ENCODE measurements at places on chromosomes 3 and 15.
A peak's percentile ranks its signal among the peaks of the same experiment; 100 is the strongest.

DNA sequence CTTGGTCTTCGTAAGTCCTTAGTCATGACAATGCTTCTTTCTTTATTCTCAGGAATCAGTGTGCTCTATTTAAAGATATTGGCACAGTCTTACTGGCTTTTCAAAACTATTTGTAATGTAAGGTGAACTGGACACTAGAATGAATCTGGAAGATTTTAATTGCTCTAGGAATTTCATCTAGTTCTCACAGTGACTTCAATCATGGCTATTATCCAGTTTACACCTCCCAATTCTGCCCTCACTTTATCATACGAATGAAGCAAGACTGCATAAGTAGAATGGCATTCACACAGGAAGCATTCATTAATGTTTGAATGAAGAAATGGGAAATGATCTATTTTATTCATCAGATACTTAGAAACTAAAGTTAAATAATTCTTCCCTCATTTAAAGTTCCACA lies 26.7 kb upstream of the DRD3 start:
- DNase-seq, result no peak

- DNase-seq, result no peak
These were observed 2.6 kb upstream of the MDFIC2 start for GRCh38 chr3:70315021-70315420.

- DNase-seq, result peak; percentile 93
These were observed at the start of gene TBL1XR1 for GRCh38 chr3:177197041-177197726. TSS of gene TBL1XR1 (minus strand) at chr3:177197482. CDS start at chr3:177064977, 132,505 bp downstream.

DNA sequence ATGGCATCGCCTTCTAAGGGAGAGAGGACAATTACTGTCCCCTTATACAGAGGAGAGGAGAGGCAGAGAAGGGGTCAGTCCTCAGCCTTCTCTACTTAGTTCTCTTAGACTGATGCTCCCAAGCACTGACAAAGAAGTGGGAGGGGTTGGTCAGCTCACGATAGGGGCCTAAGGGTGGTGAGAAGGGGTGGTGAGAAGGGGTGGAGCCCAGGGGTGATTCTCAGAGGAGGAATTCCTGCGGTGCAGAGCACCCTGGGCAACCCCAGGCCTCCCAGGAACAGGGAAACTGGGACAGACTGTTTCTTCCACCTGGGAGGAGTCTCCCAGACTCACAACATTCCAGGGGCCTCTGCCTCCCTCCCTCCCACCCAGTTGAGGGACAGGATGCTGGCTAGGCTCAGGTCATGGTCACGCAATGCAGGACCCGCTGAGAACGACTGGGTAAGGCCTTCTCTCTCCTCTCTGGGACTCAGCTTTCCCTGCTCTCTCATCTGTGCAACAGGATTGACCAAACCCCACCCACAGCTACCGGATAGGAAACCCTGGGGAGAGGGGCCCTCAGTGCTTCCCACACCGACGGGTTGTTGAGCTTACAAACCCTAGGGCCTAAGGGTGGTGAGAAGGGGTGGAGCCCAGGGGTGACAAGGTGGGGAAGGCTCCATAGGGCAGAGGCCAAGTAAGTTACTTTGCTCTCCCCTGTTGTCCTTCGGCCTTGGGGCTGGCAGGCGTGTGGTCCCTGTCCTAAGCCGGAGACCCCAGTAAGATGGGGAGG lies 1.5 kb downstream of the TPRA1 start:
- DNase-seq, result peak; percentile 91

- DNase-seq, result peak; percentile 21
These were observed 36.0 kb downstream of the SLC25A26 start for GRCh38 chr3:66256806-66257205.

DNA sequence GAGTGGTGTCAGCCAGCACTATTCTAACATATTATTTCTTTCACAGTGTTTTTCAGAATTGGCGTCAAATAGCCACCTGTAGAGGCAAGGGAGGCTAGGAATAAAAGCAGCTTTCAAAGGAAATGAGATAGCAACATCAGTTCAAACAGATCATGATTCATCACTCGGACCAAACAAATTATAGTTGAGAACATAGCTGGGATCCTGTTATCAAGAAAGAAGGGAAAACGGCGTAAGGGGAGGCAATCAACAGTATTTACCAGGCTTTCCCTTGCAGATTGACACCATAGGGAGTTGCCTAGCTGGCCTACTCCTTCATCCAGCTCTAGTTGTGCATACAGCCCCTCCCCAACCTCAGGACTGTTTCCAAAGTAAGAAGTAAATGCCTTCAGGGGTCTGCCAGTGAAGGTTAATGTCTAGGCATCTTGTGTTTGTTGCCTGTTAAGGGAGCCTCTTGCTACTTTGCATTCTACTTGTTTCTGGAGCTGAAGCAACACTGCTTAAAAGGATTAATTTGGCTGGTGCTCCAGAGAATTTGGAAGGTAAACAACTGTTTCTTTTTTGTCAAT lies 286.5 kb downstream of the NSUN3 start:
- peak; percentile 3 for DNase-seq

DNA sequence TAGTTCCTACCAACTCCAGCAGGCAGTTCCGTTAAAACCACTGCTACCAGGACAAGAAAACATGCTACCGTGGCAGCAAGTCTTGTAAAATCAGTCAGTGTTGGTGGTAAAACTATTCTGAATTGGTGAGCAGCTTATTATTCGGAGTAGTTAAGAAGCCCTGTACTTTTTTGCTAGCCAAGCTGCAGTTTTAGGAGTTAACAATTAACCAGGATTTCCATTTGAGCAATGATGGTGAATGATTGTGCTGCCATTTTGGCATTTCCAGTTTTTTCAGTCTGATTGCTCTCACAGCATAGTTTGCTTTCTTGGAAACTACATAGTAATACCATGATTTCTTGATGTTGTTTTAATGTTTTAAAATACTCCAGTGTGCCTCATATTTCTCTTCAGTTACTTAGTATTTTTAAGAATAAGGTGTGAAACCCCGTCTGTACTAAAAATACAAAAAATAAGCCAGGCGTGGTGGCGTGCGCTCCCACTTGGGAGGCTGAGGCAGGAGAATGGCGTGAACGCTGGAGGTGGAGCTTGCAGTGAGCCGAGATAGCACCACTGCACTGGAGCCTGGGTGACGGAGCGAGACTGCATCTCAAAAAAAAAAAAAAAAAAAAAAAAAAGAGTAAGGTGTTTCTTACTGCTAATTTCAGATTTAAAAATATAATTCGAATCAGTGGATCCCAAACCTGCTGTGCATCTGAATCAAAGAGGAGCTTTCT lies 43.8 kb upstream of the SCAANT1 start:
- no peak for DNase-seq

GRCh38 chr3:48716508-48716981 lies 476 bp downstream of the IP6K2 start:
- no peak for DNase-seq

DNA sequence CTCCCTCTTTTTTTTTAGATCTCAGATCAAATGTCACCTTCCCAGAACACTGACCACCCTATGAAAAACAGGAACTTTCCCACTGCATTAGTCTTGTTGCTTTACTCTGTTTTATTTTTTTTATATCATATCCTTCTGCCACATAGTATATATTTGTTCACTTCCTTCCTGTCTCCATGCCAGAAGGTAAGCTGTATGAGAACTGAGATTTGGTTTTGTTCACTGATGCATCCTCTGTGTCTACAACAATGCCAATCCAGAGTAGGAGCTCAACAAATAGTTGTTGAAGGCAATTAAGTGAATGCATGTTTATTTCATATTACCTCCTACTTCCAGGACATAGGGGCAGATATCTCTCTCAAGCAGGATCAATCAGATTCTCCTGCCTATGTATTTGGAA lies 114.4 kb downstream of the TPRG1 start:
- DNase-seq, result no peak

- no peak for DNase-seq
These were observed 230.0 kb upstream of the CNTN3 start for GRCh38 chr3:74844428-74844827.

- peak; percentile 0 for DNase-seq
These were observed 276.2 kb upstream of the SGO1 start for GRCh38 chr3:20462226-20462625.

DNA sequence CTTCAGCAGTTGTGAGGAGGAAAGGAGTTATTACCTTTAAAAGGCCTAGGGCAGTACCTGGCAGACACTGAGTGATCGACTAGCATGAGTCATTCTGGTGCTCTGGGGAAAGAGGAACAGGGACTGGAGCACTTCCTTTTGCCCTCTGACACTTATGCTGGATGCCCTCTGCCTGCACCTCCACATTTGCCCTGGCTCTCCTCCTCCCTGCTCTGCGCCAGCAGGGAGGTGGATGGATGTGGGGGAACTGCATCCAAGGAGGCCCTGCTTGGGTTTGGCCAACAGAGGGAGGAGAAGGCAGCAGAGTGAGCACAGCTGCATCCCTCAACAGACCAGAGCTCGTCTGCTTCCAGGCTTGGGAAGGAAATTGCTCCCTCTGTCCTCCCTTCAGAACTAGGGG lies 75.0 kb downstream of the SEMA5B start:
- DNase-seq, result peak; percentile 29

GRCh38 chr3:97187771-97188170 lies 373.4 kb downstream of the EPHA6 start:
- DNase-seq, result no peak

DNA sequence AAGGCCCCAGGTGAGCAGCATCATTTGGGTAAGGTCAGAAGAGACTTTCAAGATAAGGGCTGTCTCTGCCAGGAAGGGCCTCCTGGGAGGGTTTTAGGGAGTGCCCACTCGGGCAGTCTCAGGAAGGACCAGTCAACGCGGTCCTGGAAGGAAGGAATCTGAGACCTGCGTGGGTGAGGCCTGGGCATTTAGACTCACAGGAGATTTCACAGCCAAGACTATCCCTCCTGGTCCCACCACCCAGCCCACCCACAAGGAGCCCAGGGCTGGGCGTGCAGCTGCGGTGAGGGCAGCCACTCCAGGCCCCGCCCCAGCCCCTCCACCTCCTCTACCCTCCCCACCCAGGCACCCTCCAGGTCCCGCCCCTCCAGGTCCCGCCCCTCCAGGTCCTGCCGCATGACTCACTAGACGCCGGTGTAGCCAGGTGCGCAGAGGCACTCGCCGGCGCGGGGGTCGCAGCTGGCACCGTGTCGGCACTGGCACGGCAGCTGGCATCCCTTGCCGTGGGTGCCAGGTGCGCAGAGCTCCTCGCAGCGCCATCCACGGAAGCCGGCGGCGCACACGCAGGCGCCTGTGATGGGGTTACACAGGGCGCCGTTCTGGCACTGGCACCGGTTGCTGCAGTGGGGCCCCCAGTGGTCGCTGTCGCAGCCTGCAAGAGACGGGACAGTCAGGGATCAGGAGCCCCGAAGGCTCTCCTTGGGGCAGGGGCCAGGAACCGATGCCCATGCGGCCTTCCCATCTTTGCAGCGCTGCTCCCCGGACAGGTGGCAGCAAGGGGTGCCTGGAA lies 112.7 kb downstream of the RAB11A start:
- no peak for DNase-seq

DNA sequence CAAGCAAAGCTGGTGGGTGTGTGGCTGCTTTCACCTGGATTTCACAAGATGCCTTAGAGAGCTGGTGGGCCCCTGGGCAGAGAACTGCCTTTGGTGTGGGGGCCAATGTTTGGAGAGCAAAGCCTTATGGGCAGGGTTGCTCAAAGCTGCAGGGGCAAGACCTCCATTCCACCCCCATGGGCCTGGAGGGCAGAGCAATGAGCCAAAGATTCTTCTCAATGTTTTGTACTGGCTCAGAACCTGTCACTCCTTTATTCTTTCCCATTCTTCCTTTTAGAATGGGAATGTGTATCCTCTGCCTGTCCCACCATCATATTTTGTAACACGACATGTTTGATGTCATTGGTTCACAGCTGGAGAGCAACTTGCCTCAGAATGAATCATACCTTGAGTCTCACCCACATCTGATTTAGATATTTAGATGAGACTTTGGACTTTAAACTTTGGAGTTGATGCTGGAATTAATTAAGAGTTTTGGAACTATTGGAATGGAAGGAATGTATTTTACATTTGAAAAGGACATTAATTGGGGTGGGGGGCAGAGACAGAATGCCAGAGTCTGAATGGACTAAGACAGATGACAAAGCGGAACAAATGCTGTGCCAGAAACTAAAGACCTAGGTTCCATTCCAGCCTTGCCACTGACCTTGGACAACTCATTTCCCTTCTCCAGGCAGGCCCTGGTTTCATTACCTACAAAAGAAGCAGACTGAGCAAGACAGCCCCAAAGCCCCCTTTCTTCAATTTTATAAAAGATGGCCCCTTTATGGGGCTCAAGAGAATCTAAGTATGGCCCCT lies 72.9 kb downstream of the DAPK2 start:
- DNase-seq, result no peak

DNA sequence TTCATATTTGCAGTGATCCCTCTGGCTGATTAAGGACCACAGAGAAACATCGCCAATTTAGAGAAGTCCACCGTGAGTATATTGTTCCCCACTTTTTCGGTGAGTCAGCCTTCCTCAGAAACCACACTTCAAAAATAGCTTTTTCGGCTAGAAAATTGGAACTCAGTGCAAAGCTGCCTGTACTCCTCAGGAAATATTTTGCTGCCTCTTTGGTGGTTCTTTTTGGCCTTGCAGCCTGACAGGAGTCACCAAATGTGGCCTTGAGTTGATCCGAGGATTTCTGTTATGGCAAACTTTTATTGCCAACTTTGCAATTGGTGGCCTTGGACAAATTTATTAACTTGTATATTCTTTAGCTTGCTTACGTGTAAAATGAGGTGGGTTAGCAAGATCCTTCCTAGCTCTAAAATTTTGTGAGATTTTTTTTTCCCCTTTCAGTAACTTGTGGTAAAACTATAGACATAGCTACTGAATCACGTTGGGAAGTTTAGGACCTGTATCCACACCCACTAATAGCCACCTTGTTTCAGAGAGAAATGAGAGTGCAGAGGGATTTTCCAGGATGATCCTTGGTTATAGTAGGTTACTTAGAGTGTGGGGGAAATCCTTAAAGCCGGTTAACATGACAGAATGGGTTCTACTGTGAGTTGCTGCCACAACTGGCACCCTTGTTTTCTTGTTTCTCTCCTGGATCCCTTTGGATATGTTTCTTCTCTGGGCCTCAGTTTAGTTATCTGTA lies 9.9 kb downstream of the ARL6IP5 start:
- no peak for DNase-seq

- DNase-seq, result peak; percentile 48
These were observed 2.6 kb upstream of the APEH start for GRCh38 chr3:49671291-49672288.

- no peak for DNase-seq
These were observed 2.9 kb downstream of the SLC22A13 start for GRCh38 chr3:38268522-38268921.

Data from amniotic epithelial cell (primary cell).